T-cell (primary cell): ENCODE measurements at places on chromosomes 11 and 22. TPM values are rescaled to one million over a fixed set of nuclear protein-coding genes. Genes with fewer than 3 reads are reported as not detected.

DNA sequence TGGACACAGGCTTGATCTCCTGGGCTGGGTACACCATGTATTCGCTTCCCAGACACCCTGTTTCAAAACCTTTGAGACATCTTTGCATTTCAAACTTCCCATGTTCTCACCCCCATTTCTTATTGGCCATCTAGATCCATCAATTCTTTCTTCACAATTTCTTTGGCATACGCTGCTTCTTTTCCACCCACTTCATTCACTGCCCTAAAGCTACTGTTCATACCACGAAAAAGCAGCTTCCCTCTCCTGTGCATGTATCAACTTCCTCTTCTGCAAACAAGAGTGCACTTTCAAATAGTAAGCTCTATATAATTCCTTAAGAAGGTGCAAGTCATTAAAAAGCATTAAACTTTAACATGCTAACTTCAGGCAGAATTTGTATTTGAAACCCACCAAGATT lies 21.4 kb downstream of the UVRAG start:
- H3K4me3 ChIP-seq = no peak overlapping the region
- no peak overlapping the region for H3K27ac ChIP-seq
- DNase-seq = no peak
- no peaks in the 10 kb centered on the region for H3K36me3 ChIP-seq

- peaks cover 40% of the 10 kb centered on the region for H3K4me1 ChIP-seq
- H3K36me3 ChIP-seq = no peaks in the 10 kb centered on the region
- DNase-seq = no peak
- no peak overlapping the region for H3K4me3 ChIP-seq
- H3K27me3 ChIP-seq = no peaks in the 10 kb centered on the region
These were observed 24.3 kb upstream of the ADSL start for GRCh38 chr22:40322021-40322420.

GRCh38 chr11:85663080-85663752 lies 1.7 kb downstream of the CREBZF start:
- H3K36me3 ChIP-seq = peaks cover 18% of the 10 kb centered on the region
- peak overlapping the region; percentile 99 for H3K27ac ChIP-seq
- H3K4me1 ChIP-seq = peaks cover 32% of the 10 kb centered on the region
- H3K4me3 ChIP-seq = peak overlapping the region; percentile 81
- no peaks in the 10 kb centered on the region for H3K27me3 ChIP-seq

GRCh38 chr11:87970762-87971161 lies 204.5 kb downstream of the RAB38 start:
- H3K27me3 ChIP-seq = no peaks in the 10 kb centered on the region
- no peak for DNase-seq
- no peak overlapping the region for H3K4me3 ChIP-seq

- H3K4me1 ChIP-seq = peaks cover 44% of the 10 kb centered on the region
- peaks cover 23% of the 10 kb centered on the region for H3K27me3 ChIP-seq
- H3K27ac ChIP-seq = no peak overlapping the region
- no peak overlapping the region for H3K4me3 ChIP-seq
- no peaks in the 10 kb centered on the region for H3K36me3 ChIP-seq
These were observed 54.0 kb upstream of the CCDC188 start for GRCh38 chr22:20204806-20205205.

GRCh38 chr11:129853518-129854231 lies 38.0 kb downstream of the TMEM45B start:
- peak overlapping the region; percentile 92 for H3K27ac ChIP-seq
- peak overlapping the region; percentile 6 for H3K4me3 ChIP-seq
- peaks cover 11% of the 10 kb centered on the region for H3K4me1 ChIP-seq
- H3K27me3 ChIP-seq = no peaks in the 10 kb centered on the region
- DNase-seq = peak; percentile 88

- H3K27me3 ChIP-seq = peaks cover 6% of the 10 kb centered on the region
- H3K4me3 ChIP-seq = no peak overlapping the region
- H3K27ac ChIP-seq = no peak overlapping the region
- H3K36me3 ChIP-seq = no peaks in the 10 kb centered on the region
These were observed 216.5 kb downstream of the DYNC2H1 start for GRCh38 chr11:103325686-103326069.

GRCh38 chr11:15136166-15136565 lies 21.4 kb downstream of the INSC start:
- no peaks in the 10 kb centered on the region for H3K27me3 ChIP-seq
- H3K4me3 ChIP-seq = no peak overlapping the region
- H3K27ac ChIP-seq = no peak overlapping the region

- DNase-seq = no peak
- H3K27me3 ChIP-seq = no peaks in the 10 kb centered on the region
- no peaks in the 10 kb centered on the region for H3K36me3 ChIP-seq
- no peak overlapping the region for H3K27ac ChIP-seq
- H3K4me3 ChIP-seq = no peak overlapping the region
These were observed 157.9 kb upstream of the C11orf87 start for GRCh38 chr11:109264128-109264527.

CLDN5 gene
- total RNA-seq = not detected
